Substantia nigra (tissue), 51 donors: ENCODE measurements at places on chromosomes 1 and 21.

DNA sequence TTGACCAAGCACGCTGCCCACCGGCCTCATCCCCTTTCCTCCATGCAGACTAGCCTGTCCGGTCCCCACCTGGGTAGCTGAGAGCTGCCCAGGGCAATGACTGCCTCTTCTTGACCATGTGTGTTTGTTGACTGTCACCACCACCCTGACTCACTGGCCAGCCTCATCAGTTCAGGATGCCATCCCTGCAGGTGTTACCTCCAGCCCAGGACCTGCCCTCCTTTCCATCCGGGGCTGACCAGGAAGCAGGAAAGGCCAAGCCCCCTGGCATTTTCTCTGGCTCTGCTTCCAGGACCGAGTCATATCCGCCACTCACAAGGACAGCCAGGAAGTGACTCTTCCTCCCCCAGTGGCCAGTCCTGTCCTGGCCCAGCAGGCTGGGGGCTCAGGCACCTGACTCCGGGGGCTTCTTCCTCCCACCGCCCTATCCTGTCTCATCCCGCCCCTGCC lies 17.1 kb downstream of the EPHA2 start:
- DNase-seq, result no peak

- DNase-seq, result no peak
Measured at GRCh38 chr1:212612041-212612961, 3.7 kb downstream of the ATF3 start.

DNA sequence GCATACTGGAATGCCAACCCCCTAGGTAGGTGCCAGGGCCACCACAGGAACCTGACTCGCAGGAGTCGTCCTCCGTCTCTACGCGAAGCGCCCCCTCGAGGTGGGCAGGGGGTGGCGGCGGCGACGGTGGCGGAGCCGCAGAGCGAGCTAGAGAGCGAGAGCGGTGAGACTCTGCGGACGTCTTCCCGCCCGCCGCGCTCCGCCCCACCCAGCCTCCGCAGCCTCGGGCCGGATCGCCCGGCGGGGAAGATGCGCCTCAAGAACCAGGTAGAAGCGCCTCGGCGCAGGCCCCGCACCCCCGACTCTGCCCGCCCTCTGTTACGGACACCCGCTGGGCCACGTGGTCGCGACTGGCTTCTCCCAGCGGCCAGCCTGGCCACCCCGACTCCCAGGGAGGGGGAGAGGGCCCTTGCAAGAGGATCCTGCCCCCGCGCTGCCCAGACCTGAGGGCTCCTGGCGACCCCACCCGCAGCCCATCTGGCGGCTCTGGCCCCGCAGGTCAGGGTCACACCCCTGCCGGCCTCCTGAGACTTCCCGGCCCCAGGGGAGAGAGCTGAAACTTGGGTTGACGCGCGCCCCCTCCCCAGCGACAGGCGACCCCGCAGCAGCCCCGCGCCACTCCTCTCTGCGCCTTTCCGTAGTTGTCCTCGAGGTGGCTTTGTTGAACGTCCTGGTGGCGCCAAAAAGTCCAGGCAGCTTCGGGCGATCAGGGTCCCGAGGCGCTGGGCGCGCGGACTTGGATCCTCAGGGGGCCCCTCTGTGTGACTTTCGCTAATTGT lies 24.4 kb upstream of the AGBL4 start:
- DNase-seq, result no peak

DNA sequence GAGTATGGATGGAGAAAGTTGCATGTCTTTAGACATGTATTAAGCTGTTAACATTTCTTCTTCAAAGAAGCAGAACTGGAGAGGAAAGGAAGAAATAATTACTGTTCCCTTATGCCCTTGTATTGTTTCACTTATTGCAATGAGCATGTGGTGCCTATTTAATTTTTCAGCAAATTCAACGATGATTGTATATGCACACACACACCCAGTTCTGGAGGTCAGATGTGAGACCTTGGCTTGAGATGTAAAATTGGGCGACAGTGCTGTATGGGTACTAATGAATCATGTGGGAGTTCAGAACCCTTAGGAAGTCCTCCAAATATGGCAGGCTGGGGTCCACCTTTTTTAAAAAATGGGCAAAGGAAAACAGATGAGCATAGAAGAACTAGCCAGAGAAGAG lies 27.5 kb downstream of the BRINP2 start:
- DNase-seq, result no peak

GRCh38 chr1:43934101-43934985 lies 742 bp downstream of the ARTN start:
- peak; percentile 46 for DNase-seq

DNA sequence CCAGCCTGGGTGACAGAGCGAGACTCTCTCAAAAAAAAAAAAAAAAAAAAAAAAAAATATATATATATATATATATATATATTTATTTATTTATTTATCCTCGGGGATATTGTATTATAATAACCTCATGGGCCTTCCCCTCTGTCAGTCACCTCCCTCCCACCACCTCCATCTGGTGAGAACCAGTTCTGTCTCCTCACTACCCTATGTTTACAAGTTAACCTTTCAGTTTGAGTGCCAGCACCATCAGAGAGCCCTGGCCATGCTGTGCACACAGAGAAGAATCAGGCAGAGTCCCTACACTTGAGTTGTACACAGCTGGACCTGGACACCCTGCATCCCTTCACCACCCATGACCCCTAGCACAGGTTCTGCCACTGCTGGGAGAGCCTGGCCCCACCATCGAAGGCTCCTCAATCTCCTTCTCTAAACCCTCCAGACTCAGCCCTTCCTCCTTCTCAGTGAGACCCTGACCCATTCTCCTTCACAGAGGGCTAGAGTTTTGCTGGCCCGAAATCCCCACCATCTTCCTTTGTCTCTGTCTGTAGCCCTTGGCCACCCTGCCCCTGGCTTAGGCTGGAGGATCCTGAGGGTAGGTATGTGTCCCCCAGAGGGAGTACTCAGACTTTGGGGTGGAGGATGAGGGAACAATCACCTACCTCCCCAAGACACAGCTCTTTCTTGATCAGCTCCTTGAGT lies 1.2 kb downstream of the S100A5 start:
- DNase-seq, result no peak

DNA sequence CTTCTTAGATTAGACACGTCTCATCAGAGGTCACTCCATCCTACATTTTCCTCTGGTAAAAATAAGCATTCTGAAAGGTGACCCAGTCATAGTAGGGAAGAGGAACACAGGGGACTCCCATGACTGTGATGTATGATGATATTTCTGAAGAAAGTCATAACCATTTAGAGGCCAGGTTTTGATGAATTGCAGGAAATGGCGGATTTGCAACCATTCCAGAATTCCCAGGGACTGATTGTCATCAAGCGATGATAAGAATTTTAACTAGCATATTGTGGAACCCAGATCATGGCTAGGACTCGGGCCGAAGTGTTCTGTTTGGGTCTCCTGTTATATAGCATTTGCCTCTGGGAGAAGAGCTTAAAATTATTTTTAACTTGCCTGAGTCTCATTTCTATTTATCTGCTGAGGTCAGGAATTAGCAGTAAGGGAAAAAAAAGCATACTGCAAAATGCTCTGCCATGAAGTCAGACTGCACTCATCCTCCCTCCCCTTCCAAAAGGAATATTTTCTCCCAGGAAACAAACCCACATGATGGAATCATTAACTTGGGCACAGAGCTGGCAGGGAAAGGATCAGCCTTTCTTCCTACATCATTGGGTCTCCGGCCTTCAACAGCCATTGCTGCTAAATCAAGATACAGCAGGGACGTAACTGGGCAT lies 286.7 kb downstream of the HLX start:
- no peak for DNase-seq

- DNase-seq, result no peak
Measured at GRCh38 chr1:28243685-28244311, 7.9 kb downstream of the ATP5IF1 start.

DNA sequence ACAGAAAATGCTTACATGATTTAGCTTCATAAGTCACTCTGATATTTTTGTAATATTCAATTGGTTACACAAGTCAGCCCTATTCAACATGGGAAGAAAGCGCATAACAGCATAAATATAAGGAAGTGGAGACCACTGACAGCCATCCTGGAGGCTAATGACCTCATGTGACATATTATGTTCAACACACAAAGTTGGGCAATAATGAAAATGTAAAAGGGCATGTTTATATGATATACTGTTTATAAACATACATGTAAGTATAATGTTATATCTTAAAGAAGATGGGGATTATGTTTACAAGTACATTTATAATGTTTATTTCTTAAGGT lies 30.2 kb downstream of the EVI5 start:
- DNase-seq, result no peak

DNA sequence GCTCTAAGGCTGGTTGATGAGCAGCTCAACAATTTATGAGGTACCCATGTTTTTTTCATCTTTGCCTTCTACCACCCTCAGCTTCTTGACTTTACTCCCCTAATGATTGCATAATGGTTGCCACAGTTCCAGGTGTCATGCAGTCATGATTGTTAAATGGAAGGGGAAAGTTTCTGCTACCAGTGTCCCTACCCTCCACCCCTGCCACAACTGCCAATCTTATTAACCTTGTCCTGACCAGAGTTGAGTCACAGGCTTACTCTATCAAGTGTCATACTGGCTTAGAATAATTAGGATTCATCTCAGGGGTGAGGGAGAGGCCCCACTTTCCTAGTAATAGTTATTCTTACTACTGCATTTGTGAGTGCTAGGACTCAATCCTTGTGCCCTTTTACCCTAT lies 7.9 kb upstream of the FUBP1 start:
- no peak for DNase-seq

GRCh38 chr1:201019321-201019977 lies 4.1 kb downstream of the KIF21B start:
- no peak for DNase-seq

- no peak for DNase-seq
Measured at GRCh38 chr1:74357756-74358155, 122.6 kb downstream of the TNNI3K start.

GRCh38 chr1:101506541-101507164 lies 269.8 kb downstream of the S1PR1 start:
- DNase-seq, result no peak

DNA sequence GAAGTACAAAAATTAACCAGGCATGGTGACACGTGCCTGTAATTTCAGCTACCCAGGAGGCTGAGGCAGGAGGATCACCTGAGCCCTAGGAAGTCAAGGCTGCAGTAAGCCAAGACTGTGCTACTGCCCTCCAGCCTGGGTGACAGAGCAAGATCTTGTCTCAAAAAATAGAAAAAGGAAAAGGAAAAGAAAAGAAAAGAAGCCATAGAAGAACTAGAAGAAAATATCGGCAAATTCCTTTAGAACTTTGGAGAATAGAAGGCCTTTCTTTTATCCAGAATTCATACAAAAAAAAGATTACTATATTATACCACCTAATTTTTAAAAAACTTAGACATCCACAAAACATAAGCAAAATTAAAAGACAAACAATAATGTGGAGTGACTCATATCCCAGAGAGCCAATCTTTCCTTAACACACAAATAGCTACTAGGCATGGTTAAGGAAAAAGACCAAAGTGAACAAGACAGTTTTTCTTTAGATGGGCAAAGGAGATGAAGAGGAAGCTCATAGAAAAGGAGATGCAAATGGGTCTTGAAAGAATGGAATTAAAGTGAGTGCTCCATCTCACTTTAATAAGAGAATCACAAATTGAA lies 251.1 kb upstream of the IRF2BP2 start:
- no peak for DNase-seq

DNA sequence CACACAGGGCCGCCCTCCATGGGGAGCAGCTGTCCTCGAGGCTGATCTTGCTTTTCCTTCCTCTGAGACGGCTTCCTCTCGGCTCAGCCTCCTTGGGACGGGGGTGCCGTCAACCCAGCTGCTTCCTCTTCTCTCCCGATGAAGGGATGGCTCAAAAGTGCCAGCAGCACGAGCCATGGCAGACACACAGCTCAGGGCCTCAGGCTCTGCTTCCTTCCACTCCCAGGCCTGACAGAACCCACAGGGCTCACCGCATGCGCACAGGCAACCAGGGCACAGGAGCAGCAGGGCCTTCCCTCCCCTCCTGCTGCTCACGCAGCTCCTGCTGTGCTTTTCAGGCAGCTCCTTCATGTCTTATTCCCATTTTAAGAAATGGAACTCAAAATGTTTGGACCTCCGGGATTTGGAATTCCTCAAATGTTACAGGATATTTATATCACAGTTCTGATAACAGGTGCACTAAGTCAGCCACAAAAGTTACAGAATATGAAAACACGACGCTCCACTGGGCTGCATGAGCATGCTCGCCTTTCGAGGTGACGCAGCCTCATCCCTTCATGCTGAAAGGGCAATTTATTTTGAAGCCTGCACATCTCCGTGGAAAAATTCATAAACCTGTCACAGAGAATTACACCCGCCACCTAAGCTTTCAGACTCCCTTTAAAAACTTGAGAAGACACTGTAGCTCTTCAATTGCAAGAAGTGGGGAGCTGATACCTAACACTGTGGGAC lies 84.4 kb downstream of the HSF2BP start:
- no peak for DNase-seq

DNA sequence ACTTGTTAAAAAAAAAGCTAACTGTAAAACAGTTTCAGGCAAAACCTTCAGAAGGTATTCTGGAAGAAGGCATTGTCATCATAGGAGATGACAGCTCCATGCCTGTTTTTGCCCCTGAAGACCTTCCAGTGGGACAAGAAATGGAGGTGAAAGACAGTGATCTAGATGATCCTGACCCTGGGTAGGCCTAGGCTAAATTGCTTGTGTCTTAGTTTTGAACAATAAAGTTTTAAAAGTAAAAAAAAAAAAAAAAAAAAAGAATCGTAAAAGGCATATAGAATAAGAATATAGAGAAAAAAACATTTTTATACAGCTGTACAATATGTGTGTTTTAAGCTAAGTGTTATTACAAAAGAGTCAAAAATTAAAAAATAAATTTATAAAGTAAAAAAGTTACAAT lies 106.6 kb upstream of the PLXNA2 start:
- DNase-seq, result no peak

GRCh38 chr1:22104865-22105437 lies 37.9 kb downstream of the WNT4 start:
- DNase-seq, result no peak

GRCh38 chr1:8018492-8019228 lies 7.4 kb downstream of the ERRFI1 start:
- DNase-seq, result no peak

- no peak for DNase-seq
Measured at GRCh38 chr1:48043622-48044021, 46.4 kb upstream of the TRABD2B start.

DNA sequence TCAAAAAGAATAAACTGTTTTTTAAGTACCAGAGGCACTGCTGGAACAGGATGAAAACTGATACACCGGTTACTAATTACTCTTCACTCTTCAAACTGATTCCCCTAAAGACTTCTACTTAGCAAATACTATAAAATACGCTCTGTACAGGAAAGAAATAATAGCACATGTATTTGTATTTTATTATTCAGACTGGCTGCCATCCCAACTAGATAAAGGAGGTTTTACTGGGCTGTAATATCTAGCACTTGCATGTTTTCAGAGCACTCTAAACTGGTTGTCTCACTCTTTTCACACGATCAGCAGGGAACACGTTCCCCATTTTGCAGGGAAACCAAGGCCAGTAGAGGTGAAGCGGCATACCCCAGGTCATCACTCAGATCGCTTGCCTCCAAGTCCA lies 9.2 kb downstream of the SMIM12 start:
- no peak for DNase-seq

GRCh38 chr1:161915051-161915503 lies 108.6 kb downstream of the OLFML2B start:
- DNase-seq, result no peak

- DNase-seq, result peak; percentile 16
Measured at GRCh38 chr1:77539519-77540142, 142.8 kb downstream of the ZZZ3 start.
